ENCODE measurements at places on chromosomes 5 and 9. TPM values are rescaled to one million over a fixed set of nuclear protein-coding genes. Genes with fewer than 3 reads are reported as not detected.

PCDHA9 gene
- not detected for total RNA-seq

ALDH1A1 gene
- 23.3 TPM for total RNA-seq

VCAN gene
- 16.9 TPM for total RNA-seq

TAF11L5 gene
- total RNA-seq = not detected

ANGPTL2 gene
- 27.4 TPM for total RNA-seq

KCNMB1 gene
- total RNA-seq = 0.47 TPM

SHISAL2B gene
- not detected for total RNA-seq

ARL14EPL gene
- not detected for total RNA-seq

PCDHA6 gene
- not detected for total RNA-seq

LHX2 gene
- not detected for total RNA-seq

SLC46A2 gene
- not detected for total RNA-seq

ZSWIM6 gene
- total RNA-seq = 8.0 TPM

LPAR1 gene
- total RNA-seq = 9.3 TPM

SLC34A3 gene
- not detected for total RNA-seq

CLINT1 gene
- total RNA-seq = 51.9 TPM

BRINP1 gene
- 0.27 TPM for total RNA-seq

AGXT2 gene
- not detected for total RNA-seq

CNTLN gene
- 4.2 TPM for total RNA-seq

KIF2A gene
- 9.3 TPM for total RNA-seq

DNA sequence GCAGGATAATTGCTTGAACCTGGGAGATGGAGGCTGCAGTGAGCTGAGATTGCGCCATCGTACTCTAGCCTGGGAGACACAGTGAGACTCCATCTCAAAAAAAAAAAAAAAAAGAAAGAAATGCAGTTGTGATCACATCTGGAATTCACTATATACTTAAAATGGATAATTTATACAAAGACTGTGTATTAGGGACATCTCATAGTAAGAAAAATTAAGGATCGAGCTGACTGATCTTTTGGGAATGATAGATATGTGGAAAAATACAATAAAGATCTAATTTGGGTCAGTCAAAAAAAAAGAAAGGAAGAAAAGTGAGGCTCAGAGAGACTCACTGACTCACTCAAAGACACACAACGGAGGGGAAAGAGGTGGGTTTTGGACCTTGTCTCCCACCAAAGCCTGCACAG lies 73.2 kb upstream of the STXBP1 start:
- no peak for DNase-seq

GRCh38 chr9:16899606-16900005 lies 29.1 kb upstream of the BNC2 start:
- no peak for DNase-seq

- no peak for DNase-seq
Measured at GRCh38 chr5:96054311-96055030, 92.8 kb upstream of the ELL2 start.

DNA sequence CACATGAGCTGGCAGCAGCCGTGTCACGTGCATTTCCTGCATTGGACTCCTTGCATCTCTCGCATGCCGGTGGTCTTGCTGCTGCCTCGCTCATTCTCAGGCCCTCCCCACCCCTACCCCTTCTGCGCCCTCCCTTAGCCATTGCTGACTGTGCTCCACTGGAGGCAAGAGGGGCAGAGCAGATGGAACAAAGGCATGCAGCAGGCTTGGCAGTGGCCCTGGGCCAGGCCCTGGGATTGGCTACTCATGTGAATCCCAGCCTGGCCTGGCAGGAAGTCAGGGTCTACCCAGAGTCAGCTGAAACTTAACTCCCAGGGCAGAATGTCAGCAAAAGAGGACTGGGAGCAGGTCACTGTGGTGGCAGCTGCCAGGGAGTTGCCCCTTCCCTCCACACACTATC lies 62.3 kb downstream of the TSTD2 start:
- DNase-seq = peak; percentile 93

GRCh38 chr5:93899026-93899600 lies 157.7 kb upstream of the POU5F2 start:
- DNase-seq = no peak

- no peak for DNase-seq
Measured at GRCh38 chr5:171523781-171524180, 104.3 kb downstream of the FGF18 start.

GRCh38 chr5:68077349-68077894 lies 138.1 kb upstream of the PIK3R1 start:
- no peak for DNase-seq

- DNase-seq = no peak
Measured at GRCh38 chr5:135400866-135401265, 1.8 kb upstream of the MACROH2A1 start.

- DNase-seq = peak; percentile 30
Measured at GRCh38 chr9:5557606-5558587, 47.6 kb downstream of the PDCD1LG2 start.

DNA sequence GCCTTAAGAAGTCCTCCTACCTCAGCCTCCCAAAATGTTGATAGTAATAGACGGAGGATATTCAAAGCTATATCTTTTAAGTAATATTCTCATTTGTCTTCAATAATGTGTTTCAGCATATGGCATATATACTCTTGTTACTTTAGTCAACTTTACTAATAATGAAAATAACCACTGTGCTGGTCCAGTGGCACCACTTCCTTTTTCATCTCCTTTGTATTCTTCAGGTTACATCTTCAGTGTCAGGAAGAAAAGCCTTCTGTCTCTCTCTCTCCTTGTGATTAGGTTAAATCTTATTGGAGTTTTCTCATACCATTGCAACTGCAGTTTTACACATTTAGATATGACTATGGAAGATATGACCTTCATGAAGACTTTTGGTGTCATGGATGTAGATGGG lies 31.3 kb downstream of the PARP8 start:
- DNase-seq = no peak

DNA sequence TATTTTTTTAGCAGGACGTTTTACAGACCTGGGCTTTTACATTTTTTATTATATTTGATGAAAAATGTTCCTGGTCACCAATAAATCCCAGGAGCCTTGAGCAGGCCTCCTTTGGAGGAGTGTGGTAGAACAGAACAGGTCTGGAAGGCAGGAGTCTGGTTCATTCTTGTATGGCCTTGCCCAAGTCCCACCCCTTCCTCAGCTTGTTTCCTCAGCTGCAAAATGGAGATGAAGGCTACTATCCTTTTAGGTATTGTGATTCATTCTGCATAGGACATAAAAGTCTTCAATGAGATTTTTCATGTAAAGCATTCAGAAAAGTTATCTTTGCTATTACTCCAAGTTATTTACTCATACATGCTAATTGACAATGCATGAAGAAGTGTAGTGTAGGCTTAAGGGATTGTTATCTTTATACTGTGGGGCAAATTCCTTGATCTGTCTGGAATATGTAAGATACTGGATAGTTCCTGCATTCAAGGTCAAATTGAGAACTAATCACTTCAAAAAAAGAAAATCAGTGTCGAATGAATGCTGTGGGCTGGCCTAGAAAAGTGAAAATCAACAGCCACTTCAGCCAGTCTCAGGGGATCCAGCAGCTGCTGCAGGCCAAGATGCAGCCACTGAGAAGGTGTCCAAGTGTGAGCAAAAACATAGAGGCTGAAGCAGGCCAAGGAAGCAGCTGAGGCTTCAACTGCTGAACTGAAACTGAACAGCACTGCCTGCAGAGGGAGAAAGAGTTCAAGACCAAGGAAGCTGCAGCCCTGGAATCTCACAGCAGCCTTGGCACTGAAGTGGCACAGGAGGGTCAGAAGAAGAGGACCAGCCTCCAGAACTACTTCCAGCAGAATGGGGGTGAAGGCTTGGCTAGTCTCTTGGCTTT lies 15.5 kb upstream of the SLC36A3 start:
- DNase-seq = peak; percentile 46

DNA sequence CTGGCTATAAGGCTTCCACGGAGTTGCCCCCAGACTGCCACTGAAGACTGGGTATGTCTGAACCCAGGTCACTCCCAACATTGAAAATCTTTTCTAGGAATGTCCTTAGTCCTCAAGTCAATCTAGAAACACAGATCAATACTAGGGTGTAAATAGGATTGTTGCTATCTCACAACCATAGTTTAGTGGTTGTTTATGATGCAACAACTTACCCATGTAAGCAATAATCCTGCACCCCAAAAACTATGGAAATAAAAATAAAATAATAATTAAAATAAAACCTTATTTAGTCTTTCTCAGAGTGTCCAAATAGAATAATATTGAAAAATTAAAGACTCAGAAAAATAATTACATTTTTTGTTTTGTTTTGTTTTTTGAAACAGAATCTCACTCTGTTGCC lies 66.3 kb upstream of the FUBP3 start:
- no peak for DNase-seq

GRCh38 chr5:158381614-158382160 lies 522.7 kb upstream of the CLINT1 start:
- DNase-seq = no peak

- DNase-seq = no peak
Measured at GRCh38 chr9:89352874-89353649, 34.8 kb downstream of the SECISBP2 start.

DNA sequence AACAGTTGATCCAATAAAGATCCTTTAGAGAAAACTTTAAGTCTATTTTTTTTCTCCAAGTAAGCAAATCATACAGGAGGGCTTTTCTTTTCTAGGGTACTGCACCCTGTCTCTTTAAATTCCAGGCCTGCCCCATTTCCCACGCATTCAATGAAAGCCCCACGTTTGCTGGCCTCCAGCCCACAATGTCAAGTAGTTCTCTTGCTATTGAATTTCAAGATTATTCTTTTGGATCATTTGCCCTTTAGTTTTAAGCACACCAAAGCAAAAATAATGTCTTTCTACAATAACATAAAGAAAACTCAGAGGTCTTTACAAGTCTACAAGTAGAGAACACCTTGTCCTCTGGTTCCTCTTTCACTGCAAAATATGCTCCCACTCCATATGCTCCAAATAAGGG lies 15.6 kb downstream of the MLLT3 start:
- peak; percentile 51 for DNase-seq

GRCh38 chr5:126332326-126332725 lies 90.9 kb upstream of the GRAMD2B start:
- DNase-seq = no peak

- peak; percentile 42 for DNase-seq
Measured at GRCh38 chr5:1185629-1186350, 15.6 kb upstream of the SLC6A19 start.

- no peak for DNase-seq
Measured at GRCh38 chr5:76522103-76522935, 100.9 kb downstream of the F2RL2 start.

DNA sequence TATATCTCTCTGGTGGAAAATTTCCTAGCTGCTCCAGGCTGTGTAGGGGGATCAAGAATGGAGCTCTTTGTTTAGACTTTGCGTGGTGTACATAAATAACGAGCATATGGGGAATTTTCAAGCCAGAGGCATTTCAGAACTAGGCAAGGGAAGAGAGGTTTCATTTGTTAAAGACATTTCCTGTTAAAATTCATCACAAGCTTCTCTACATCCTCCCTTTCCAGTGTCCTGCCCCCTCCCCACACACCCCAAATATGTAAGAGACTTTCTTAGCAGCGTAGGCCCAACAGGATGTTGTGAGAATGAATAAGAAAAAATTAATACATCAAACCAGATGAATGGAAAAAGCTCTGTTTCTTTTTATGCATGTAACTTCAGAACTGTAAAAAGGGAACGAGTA lies 150.3 kb downstream of the GPBP1 start:
- no peak for DNase-seq
